Activated CD8-positive, alpha-beta memory T cell treated with anti-CD3 and anti-CD28 coated beads for 48 hours (primary cell): ENCODE measurements at places on chromosomes 6 and 20.

DNA sequence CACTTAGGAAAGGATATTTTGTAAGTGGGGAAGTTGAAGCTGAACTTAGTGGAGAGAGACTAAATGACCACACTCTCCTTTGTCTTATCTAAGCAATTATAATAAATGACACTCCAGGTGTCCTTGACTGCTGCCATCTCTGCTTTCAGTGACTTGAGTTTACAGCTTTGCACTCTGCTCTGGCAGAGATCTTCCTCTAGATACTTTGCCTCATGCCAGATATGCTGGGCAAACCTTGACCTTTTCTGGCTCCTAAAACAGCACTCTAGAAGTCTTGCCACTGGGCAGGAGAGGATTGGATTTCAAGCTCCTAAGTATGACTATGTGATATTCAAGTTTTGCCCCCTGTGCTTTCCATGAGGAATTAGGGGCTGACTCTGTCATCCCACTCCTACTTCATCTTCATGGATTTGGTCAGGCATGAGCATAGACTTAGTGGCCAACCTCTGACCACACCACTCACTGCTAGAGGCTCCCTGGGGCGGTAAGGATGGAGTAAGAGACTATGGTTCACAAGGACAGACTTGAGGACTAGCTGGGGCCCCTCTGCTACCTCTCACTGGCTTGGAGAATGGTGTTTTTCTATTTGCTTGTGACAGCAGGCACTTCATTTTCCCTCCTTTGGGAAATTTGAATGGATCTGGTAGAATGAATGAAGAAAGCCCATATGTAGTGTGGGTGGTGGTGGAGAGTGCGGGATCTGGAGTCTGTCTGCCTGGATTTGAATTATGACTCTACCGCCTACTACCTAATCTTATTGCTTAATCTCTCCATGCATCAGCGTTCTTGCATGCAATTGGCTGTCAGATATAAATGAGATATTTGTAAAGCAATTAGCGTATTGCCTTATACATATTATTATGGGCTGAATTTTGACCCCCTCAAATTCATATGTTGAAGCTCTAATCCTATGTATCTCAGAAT lies 191.4 kb downstream of the REV3L start:
- no peak for DNase-seq

GRCh38 chr6:16533210-16533609 lies 228.1 kb downstream of the ATXN1 start:
- DNase-seq: no peak

DNA sequence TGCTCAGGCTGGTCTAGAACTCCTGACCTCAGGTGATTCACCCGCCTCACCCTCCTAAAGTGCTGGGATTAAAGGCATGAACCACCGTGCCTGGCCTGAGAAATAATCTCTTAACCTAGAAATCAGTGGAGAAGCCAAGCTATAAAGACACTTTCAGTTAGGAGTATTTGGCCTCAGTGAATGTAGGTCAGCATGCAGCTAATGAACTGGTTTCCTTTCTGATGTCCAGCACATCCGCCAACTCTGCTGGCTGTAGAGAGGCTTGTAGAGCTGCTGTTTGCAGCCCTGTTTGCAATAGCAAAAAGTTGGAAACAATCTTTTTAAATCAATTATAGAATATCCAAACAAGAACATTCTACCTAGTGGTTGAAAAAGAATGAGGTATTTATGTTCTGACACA lies 42.4 kb upstream of the ELOVL5 start:
- no peak for DNase-seq

GRCh38 chr6:133223452-133224029 lies 17.6 kb upstream of the EYA4 start:
- no peak for DNase-seq

GRCh38 chr20:63957690-63958441 lies 1.6 kb upstream of the UCKL1 start:
- DNase-seq: no peak

DNA sequence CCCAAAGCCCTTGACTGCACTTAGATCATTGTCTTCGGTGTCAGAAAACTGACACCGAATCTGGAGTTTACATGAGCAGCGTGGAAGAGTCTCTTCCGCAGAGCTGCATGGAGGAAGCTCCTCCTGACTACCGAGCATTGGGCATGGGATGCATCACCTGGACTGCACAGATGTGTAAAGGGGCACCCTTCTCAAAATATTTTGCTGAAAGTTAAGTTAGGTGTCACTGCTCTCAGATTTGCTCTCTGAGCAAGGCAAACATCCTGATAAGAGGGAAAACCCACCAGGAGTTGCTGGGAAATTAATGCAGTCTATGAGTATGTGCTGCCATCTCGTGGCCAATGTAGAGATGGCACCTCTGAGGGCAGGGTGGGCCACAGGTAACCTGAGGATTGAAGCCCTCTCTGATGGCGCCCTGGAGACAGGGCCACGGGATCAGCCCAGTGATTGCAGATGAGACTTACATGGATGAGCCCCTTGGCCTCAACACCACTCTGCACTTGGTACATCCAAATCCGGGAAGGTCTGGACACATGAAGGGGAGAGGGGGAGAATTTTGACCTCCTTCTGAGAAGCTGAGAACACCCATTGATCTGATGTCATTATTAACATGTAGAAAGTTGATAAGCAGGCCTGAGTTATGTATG lies 129.9 kb downstream of the LPA start:
- peak; percentile 20 for DNase-seq

GRCh38 chr6:16511723-16512489 lies 249.4 kb downstream of the ATXN1 start:
- no peak for DNase-seq

GRCh38 chr6:41966961-41967311 lies 25.3 kb upstream of the CCND3 start:
- DNase-seq: no peak

- DNase-seq: no peak
These were observed 18.9 kb upstream of the HLA-DOA start for GRCh38 chr6:33028220-33028849.

GRCh38 chr6:3664625-3665041 lies 86.9 kb downstream of the PXDC1 start:
- DNase-seq: no peak

DNA sequence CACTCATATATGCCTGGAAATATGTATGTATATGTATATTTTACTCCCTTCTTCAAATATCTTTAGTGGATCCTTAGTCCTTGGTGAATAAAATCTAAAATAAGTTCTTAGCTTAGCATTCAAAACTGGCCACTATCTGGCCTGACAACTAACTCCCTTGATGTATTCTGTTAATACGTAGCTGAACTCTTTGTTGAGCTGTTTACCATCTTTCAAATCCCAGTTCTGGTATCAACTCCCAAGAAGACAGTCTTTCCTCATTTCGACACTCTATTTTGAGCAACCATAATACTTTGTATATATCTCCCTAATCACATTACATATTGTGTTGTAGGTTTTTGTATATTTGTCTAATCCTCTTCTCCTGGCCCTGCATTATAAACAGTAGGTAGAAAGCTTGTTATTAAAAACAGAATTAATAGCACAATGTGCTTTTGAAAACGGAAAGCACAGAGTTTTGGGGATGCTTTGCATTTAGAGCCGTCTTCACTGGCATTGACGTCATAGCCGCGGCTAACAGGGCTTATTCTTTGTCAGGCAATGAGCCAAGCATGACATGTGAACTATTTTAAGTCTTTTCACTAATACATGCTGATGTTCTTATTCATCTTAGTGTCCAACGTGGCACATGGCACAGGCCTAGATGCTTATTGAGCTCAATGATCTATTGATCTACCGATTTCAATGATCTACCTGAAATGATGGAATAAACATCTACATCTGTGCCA lies 47.2 kb upstream of the CCN2 start:
- DNase-seq: no peak

- DNase-seq: no peak
These were observed 683.0 kb upstream of the MANEA start for GRCh38 chr6:94894300-94894699.

GRCh38 chr6:53916804-53917463 lies 122.1 kb downstream of the LRRC1 start:
- no peak for DNase-seq

- no peak for DNase-seq
These were observed 6.6 kb downstream of the CDC25B start for GRCh38 chr20:3802524-3803239.

DNA sequence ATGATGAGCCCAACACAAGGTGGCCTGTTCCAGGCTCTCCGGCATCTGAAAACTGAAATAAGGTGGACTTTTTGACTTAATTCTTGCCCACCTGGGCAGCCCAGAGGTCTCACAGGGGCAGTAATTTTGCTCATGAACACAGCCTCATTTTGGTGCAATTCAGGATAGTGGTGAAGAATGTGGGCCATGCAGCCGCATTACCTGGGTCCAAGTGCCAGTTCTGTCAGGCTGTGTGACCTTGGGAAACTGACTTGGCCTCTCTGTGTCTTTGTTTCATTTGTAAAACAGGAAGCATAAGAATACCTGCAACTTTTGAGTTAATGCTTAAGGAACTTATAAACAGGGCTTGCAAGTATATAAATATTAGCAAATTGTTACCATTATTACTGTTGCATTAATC lies 5.6 kb downstream of the PREX1 start:
- no peak for DNase-seq

DNA sequence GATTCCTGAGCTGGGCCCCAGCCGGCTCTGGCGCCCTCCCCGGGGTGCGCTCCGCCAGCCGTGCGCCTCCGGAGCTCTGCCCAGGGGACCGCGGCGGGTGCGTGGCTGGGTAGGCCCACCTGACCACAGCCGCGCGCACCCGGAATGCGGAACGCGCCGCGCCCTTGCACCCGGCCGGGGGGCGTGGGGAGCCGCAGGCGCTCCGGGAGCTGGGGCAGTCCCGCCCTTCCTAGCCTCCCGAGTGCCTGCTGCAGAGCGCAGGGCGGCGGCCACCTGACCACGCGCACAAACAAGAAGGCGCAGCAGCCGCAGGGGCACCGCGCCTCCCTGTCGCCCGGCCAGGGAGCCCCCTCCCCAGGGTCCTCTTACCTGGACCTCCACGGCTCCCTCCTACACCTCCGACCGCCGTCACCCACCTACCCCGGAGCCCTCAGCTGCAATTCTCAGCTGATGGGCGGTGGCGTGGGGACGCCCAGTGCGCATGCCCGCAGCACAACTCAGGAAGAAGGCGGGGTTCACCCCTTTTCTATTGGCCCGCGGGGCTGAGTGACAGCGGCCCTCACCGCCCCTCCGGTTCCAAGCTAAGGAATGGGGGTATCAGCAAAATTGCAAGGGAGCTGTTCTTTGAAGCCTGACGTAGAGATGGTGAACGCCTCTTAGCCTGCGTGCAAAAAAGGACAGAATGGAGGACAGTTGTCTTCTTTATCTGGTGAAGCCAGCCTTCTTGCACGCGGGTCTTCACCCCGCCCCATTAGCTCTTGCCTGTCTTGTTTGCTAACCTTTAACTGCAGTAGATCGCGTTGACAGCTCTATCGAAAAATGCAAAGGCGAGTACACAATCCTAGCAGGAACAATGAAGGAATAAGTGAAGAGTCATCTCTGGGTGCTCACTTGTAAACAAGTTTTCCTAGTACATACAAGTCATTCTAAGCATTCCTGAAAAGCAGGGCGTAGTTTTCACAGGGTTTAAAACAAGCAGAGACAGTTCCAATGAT lies at the start of gene STX7:
TSS of gene STX7 (minus strand) at position 479 of the 995 bp plus-strand sequence. CDS start 9,586 bp downstream, outside the sequence.
- DNase-seq: peak; percentile 71

- DNase-seq: no peak
These were observed 4.7 kb upstream of the ENPP5 start for GRCh38 chr6:46175446-46175845.

DNA sequence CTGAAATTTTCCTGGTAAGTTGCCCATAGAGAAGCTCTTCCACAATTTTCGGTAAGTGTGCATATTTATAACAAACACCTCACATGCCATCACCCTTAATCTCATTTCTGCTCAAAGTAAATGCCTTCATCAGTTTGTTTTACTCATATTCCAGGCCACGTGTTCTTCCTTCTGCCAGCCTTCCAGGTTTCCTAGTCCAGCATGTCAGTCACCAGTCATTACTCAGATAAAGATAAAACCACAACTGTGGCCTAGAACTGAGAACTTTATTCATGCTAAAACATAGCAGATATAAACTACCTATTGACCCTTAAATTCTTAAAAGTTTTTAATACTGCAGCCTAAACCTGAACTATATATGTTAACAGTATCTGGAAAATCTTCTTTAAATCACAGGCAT lies 149.5 kb upstream of the SLC22A16 start:
- no peak for DNase-seq

DNA sequence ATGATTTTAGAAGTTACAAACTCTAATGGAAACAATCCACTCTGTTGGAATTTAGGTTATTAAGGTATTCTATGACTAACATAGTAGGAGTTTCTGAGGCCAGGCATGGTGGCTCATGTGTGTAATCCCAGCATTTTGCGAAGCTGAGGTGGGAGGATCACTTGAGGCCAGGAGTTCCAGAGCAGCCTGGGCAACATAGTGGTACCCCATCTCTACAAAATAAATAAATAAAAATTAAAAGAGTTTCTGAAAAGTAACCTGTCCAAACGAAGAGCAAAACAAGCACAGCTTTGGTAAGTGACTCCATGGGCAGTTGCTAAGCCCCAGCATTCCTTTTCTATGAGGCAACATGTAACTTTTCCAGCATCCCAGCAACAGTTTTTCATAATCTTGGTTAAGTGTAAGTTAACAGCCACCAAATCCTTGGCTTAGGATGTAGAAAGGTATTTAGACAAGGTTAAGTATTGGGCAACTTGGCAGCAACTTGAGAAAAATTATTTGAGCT lies 86.3 kb downstream of the SOX4 start:
- no peak for DNase-seq

GRCh38 chr20:513429-513828 lies 30.2 kb downstream of the CSNK2A1 start:
- no peak for DNase-seq

- no peak for DNase-seq
These were observed 124.7 kb upstream of the MARCKS start for GRCh38 chr6:113732384-113732966.

DNA sequence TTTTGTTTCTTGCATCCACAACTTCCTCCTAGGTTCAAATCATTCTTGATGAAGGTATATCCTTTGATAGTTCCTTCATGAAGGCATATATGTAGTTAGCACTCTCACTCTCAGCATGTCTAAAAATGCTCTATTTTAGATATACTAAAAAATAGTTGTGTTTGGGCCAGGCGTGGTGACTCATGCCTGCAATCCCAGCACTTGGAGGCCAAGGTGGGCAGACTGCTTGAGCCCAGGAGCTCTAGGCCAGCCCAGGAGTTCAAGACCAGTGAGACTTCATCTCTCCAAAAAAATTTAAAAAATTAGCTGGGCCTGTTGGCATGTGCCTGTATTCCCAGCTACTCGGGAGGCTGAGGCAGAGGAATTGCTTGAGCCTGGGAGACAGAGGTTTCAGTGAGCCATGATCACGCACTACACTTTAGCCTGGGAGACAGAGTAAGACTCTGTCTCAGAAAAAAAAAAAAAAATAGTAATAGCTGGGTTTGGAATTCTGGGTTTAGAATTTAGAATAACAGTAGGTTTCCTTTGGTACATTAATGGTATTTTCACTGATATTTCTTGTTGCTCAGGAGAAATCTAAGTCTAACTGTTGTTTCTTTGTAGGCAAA lies 7.0 kb downstream of the SERAC1 start:
- DNase-seq: no peak

- DNase-seq: no peak
These were observed 22.7 kb downstream of the OLIG3 start for GRCh38 chr6:137471497-137471896.
